ENCODE measurements at places on chromosomes 1 and 21.

DNA sequence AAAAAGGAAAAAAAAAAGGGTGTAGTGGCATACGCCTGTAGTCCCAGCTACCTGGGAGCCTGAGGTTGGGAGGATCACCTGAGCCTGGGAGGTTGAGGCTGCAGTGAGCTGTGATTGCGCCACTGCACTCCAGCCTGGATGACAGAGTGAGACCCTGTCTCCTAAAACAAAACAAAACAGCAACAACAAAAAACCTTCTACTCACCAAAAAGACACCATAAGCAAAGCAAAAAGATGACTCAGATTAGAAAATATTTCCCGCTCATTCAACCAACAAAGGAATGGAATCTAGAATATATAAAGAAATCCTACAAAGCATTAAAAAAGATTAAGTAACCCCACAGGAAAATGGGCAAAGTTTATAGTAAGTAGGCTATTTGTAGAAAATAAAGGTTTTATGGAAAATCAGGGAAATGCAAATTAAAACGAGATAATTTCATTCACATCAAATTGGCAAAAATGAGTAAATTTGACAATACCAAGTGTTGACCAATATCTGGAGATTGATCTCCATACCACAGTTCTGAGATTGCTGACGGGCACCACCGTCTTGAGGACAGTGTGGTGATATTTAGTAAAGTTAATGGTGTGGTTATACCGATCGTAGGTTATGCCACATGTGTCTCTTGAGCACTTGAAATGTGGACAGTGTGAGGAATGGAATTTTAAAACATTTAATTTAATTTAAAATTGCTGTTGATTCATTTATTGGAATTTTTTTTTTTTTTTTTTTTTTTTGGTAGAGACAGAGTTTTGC is 54.0 kb downstream of the PIK3CD start:
- DNase-seq, result no peak

GRCh38 chr1:91844862-91845528 is 41.0 kb downstream of the TGFBR3 start:
- no peak for DNase-seq

DNA sequence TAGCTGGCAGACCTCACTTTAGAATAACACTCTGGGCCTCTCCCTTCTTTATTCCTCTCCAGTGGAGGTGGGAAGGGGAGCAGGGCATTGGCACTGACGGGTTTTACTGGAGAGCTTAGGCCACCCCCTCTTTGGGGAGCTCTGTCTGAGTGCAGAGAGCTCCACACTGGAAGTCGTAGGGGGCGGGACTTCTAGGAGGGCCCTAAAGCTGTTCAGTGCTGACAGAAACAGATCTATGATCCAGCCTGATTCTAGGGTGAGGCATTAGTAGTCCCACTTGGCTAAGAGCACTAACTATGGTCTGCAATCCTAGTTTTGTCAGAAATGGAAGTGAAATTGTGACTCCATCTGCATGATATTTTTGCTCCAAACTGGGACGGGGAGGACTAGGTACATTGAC is 138.7 kb downstream of the MIS18A start:
- DNase-seq, result no peak

DNA sequence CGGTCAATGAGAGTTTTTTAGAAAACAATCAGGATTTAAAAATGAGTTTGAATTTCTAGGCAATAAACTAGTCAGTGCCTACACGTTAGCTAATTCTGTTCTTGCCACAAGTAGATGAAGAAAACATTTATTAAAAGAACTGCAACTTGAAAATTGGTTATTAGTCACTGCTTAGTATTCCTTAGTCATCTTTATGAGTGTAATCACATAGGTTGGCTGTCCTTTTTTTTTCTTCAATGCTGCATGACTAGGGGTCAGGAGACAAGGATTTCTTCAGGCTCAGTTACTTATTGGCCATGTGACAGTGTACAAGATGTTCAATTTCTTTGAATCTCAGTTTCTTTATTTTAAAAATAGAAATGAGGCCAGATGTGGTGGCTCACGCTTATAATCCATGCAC is 17.1 kb downstream of the SOAT1 start:
- no peak for DNase-seq

DNA sequence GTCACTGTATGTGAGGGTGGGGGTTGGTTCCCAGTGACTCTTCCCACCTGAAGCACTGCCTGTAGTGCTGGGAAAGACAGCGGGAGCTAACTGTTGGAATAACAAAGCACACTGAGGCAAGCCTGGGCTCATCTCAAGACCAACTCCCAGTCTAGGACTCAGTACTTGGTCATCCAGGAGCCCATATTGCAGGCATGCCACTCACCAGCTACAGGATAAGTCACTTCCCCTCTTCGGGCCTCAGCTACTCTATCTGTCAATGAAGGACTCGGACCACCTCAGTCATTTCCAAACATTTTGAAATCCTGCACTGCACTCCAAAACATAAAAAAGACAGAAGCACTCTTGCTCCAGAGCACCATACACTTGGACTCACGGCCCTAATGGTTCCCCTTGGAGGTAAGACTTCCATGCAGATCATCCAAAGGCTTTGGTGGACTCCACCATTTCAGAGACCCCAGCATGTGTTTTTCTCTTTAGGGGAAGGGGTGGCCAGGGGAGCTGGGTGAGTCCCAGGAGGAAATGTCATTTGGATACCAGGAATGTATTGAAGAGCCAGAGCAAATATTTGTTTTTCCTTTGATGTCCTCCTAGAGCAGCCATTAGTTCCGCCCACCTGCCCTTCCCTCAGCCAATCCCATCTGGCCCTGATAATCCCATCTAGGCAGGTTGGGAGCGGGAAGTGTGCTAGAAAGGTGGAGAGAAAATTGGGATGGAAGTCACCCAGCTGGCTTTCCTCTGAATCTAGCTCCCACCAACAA is 3.1 kb downstream of the NUAK2 start:
- no peak for DNase-seq

- no peak for DNase-seq
These were observed 82.3 kb downstream of the ACTL8 start for GRCh38 chr1:17837233-17838030.

- no peak for DNase-seq
These were observed 19.2 kb upstream of the EDEM3 start for GRCh38 chr1:184773762-184774320.

DNA sequence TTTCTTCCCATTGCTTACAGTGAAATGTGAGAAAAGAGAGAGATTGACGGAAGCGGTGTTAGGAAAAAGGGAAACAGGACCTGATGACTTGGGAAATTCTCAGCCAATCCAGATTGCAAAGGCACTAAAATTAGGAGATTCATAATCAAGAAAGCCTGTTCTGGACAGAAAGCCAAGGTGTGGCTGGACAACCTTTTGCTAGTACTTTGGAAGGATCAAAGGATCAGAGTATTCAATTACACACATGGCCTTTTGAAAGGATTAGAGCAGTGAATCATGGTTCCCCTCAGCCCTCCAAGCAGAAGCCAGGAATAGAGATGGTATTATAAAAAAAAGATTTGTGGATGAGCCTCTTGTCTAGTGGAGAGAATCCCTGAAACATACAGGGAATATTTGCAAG is 669.8 kb upstream of the ADAMTS5 start:
- DNase-seq, result no peak

- no peak for DNase-seq
These were observed 27.3 kb downstream of the CAP1 start for GRCh38 chr1:40067851-40068250.

GRCh38 chr1:14067711-14068110 is 367.7 kb downstream of the PRDM2 start:
- no peak for DNase-seq

DNA sequence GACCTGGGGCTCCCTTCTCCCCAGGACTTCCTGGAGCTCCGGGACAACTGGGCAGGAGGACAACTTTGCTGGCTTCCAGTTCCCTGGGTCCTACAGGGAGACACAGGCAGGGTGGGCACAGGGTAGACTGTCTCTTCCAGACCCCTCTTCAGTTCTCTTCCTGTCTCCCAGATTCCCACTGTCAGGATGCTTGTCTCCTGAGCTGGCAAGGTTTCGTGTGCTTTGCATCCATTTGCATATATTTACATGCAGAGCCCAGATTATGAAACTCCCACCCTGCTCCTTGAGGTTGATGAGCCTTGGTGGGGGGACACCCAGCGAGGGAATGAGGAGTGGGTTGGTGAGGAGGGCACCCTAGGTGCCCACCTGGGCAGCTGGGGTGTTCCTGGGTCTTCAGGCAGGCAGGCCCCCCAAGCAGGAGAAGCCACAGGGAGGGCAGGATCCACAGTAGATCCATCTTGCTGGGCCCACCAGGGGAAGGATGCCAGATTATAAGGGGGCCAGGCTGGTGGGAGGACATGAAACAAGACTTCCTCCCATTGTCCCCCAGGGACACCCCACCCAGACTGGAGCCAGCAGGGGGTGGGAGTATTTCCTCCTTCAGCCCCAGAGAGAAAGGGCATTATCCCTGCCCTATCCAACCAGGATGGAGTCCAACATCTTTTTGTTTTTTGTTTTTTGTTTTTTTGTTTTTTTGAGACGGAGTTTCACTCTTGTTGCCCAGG is at the start of gene FCN3:
Gene FCN3, minus strand, starts transcription at position 463 of the 725 bp plus-strand sequence. Its CDS starts 6 bp downstream, at position 457.
- DNase-seq, result no peak

DNA sequence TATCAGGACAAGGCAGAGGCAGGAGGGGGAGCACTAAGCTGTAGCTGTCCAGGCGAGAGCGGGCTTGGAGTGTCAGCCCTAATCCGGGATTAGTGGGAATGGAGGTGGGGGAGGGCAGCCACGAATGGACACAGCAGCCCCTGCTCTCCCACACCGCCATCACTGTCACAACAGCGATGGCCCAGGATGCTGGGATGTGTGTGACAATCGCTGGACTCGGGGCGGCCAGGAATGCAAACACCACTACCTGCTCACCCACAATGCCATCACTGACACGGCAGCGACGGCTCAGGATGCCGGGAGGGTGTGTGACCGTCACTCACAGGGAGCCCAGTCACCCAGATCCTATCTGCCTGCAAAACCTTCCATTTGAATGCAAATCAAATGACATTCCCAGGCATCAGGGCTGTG is 2.9 kb downstream of the C2CD2 start:
- DNase-seq, result no peak

GRCh38 chr1:226082959-226083301 is 20.4 kb downstream of the H3-3A start:
- no peak for DNase-seq

DNA sequence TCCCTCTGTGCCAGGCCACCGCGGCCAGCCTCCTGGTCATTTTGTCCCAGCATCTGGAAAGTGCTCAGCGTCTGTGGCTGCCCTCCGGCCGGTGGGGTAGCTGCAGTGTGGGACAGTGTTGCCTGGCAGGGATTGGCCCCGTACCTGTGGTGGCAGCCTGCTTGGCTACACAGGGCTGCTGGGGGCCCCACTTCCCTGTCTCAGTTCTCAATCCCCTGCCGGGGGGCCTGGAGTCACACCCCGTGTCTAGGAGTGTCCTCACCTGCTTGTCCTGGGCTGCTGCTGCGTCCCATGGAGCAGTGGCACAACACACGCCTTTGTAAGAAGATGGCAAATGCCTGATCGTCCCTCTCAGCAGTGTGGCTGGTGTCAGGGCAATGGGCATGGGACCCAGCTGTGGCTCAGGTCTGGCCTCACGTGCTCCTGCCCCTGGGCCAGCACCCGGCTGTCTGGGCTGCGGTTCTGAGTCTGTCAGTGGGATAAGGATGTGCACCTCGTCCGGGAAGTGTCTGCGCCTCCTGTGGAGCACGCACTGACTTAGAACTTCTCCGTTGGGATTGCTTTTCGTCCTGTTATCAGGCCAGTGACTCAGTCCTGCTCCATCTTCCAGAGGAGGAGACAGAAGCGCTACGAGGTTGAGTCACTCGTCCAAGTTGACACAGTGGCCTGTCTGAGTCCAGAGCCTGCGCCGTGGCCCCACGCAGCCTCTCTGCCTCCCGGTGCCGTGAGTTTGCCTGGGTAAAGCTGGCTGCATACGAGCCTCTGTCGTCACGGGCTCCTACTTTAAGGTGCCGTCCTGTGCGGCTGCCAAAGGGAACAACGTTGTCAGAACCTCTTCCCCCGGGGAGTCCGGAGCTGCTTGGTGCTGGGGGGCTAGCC is 41.0 kb downstream of the CRYAA start:
- DNase-seq, result no peak

GRCh38 chr1:79694241-79694640 is 687.7 kb upstream of the ADGRL4 start:
- DNase-seq, result no peak

- no peak for DNase-seq
These were observed 30.0 kb upstream of the DPH5 start for GRCh38 chr1:101055623-101056022.

- no peak for DNase-seq
These were observed 499.1 kb upstream of the USP24 start for GRCh38 chr1:55714230-55714629.

GRCh38 chr1:42806593-42806992 is 10.3 kb upstream of the ERMAP start:
- no peak for DNase-seq

- DNase-seq, result no peak
These were observed 17.3 kb upstream of the TIPRL start for GRCh38 chr1:168161459-168161858.

- DNase-seq, result no peak
These were observed 22.5 kb upstream of the PEF1 start for GRCh38 chr1:31667065-31667785.

DNA sequence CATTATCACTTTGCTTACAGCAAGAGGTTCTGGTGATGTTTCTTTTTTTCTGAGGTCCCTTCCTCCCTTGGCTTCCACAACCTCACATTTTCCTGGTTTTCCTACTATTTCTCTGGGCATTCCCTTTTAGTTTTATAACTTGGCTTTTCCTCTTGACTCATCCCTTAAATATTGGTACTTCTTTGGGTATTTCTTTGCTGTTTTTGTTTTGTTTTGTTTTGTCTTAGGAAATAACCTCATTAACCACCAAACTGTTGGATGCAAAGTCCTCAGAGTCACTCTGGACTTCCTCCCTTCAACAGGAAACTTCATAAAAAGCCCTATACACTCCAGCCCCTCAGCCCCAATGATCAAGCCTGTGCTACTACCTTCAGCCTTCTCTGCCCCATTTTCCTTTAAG is 211.1 kb downstream of the DUSP10 start:
- no peak for DNase-seq

GRCh38 chr1:150263549-150263948 is 5.3 kb downstream of the APH1A start:
- DNase-seq, result no peak

DNA sequence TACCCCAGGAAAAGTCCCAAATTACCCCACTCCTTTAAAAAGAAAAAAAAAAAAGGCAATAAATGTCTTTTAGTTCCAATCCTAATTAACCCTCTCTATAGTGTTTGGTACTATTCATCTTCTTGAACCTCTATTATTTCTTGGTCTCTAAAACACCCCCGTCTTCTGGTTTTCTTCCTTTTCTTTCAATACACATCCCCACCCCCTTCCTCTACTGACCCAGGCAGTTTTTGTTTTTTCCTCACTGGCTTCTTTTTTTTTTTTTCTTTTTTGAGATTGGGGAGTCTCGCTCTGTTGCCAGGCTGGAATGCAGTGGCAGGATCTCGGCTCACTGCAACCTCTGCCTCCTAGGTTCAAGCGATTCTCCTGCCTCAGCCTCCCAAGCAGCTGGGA is 26.1 kb downstream of the EGLN1 start:
- DNase-seq, result no peak

- no peak for DNase-seq
These were observed 3.9 kb downstream of the GALE start for GRCh38 chr1:23796466-23797271.
